ENCODE measurements at places on chromosomes 5 and 9.
A peak's percentile ranks its signal among the peaks of the same experiment; 100 is the strongest.

GRCh38 chr5:69516769-69517168 lies 24.2 kb downstream of the OCLN start:
- DNase-seq = no peak

DNA sequence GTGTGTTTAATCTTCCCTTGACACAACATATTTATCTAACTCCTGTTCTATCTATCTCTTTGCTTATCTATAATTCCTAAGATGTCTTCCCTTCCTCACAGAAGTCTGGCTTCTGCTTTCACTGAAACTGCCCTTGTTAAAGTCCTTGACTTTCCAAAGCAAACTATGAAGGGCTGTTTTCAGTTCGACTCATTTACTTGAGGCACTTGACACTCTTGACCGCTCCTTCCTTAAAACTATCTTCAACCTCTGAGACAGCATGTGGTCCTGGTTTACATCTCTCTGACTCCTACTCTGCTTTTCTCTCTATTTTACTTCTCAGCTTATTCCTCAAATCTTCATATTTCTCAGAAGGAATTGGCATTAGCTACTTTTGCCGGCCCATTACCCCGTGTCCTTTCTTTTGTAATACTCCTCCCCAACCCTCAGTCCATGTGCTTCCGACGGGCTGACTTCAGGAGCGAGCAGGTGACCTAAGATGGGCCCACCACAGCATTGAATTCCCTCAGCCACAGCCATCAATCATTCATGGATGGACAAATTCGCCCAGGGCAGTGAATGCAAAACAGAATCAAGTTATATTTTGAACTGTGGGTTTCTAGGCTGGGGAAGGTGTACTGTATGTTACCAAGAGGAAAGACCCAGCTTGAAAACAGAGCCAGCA lies 1089.2 kb downstream of the PTPRD start:
- DNase-seq = no peak

DNA sequence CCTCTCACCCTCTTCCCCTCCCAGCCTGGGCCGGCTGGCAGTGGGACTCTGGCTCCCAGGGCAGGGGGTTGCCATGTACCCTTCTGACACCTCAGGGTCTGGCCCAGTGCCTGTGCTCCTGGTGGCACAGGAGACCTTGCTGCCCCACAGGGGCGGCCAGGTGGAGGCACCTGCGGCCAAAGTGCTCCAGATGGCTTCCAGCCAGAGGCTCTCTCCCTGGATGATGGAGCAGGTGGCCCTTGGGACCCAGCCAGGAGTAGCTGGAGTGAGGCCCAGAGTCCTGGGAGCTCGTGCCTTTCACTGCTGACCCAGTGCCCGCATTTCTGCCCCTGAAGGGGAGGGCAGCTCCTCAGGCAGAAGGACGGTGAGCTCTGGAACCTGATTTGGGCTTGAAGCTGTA lies 87.3 kb downstream of the NTNG2 start:
- DNase-seq = no peak

GRCh38 chr5:17445185-17445584 lies 52.8 kb upstream of the TAF11L2 start:
- no peak for DNase-seq

DNA sequence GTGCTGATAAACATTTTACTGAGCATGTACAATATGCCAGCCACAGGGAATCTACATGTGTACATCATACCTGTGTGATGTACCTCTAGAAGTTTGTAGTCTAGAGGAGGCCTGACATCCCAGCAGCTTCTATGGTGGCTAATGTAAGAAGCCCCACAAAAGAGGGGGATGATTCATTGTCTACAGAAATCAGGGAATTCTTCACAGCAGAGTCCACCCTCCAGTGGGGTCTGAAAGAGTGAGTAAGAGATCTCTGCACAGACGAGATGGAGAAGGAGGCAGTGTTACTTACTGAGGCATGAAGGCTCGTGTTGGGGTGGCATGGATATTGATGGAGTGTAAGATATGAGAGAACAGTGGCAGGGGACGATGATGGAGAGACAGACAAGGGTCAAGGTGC lies 103.0 kb downstream of the NTRK2 start:
- no peak for DNase-seq

- DNase-seq = no peak
Observed at GRCh38 chr9:135993765-135994500, 32.8 kb upstream of the UBAC1 start.

GRCh38 chr5:77306531-77306930 lies 96.1 kb downstream of the PDE8B start:
- no peak for DNase-seq

GRCh38 chr9:126050605-126050990 lies 276.0 kb upstream of the MVB12B start:
- DNase-seq = no peak

DNA sequence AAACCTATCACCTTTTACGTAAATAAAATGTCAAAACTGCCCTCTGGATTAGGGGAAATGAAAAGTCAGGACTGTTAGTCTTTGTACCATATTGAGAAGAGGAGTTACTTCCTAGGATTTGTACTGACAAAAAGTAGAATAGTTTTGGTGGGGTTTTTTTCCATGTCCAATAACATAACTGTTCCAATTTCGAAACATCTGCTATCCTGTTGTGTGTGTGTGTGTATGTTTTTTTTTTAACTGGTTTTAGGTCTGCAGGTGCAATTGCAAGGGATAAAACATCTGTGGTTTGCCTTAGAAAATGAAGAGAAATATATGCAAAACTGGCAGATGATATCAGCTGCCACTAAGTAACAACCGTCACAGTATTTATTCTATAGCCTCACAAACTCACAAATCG lies 506.8 kb downstream of the NFIB start:
- DNase-seq = no peak

DNA sequence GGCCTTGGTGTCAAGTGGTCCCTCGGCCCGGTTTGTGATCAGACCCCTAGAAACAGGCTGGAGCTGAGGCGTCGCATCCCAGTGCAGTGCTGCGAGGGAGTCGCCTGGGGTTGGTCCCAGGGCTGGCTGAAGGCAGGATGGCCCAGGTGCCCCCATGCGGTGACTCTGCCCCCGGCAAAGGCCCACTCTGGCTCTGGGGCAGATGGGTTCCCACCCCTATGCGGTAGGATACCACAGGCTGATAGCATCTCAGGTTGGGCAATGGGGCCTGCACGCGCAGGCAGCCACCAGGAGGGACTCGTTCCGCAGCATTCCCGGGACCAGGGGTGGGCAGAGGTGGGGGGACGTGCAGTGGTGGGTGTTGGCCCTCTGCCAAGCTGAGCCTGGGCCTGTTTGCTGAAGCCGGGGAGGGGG lies 86.0 kb downstream of the RXRA start:
- no peak for DNase-seq

GRCh38 chr9:65458465-65458864 lies 173.5 kb upstream of the FOXD4L5 start:
- DNase-seq = no peak

GRCh38 chr9:129284607-129285291 lies 106.7 kb upstream of the IER5L start:
- DNase-seq = no peak

DNA sequence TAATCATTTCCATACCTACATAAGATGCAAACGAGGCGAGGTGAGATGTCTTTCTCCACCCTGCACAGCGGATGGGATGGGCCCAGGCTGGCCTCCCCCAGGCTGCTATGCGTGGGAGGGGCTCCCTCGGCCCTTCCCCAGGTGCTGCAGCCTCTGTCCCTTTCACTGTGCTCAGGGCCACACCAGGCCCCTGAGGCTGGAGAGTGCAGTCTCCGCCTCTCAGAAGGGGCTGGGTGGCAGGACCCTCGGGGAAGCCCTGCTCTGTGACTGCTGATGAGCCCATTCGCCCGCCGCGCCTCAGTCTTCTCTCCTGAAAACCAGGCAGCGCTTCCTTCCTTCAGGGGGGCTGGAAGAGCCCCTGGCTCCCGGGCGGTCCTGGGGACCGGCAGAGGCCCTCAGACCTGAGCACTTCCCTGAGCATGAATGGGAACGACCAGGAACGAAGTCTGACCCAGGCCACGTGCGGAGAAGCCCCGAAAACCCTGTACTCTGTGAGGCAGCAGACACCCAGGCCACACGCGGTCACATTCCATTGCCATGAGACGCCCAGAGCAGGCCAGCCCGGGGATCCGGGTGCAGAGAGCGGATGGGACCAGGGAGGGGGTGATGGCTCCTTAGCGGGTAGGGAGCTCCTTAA lies 21.9 kb upstream of the NOTCH1 start:
- no peak for DNase-seq

- no peak for DNase-seq
Observed at GRCh38 chr5:151679421-151680155, 7.1 kb downstream of the SPARC start.

DNA sequence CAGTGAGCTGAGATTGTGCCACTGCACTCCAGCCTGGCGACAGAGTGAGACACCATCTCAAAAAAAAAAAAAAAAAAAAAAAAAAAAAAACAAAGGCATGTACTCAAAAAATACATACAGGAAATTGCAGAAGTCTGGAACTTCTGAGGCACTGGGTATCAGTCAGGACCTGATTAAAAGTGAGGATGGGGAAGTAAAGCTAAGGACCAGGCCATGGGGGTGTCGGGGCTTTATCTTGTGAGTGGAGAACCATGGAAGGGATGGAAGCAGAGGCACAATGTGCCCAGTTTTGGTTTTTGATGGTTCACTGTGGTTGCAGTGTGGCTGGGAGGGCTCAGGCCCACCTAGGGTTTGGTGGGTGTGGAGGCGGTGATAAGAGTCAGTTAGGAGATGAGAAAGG lies 212.7 kb upstream of the PIK3R1 start:
- DNase-seq = no peak

- no peak for DNase-seq
Observed at GRCh38 chr5:146818822-146819221, 59.7 kb downstream of the PPP2R2B start.

DNA sequence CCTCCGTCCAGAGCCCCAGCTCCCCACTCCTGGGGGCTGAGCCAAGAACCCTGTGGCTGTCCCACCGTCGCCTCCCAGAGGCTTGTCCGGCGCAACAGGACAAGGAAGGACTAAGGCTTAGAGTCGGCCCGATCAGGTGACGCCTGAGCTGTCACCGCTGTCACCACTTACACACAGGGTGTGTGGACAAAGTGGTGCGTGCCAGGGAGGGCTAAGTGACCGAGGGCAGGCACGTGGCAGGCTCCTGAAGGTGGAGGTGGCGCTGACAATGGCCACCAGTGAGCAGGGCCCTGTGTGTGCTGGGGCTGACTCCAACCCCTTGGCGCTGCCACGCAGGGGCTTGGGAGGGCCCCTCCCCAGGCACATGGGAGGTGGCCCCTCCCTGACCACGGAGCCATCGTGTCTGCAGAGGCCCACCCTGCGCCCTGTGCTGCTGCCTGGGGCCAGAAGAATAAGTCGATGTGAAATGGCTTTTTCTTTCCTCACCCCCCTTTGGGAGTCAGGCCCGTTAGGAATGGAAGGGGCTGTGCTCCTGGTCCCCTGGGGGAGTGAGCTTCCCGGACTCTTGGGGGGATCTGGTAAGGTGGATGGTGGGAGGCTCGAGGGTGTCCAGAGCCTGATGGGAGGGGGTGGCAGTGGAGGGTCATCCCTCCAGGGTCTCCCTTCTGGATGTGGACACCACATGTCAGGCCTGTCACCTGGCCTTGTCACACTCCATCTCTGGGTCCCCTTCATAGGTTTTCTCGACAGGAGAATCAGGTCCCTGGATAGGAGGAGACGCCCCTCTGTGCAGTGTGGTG lies 2.6 kb upstream of the GPSM1 start:
- no peak for DNase-seq

DNA sequence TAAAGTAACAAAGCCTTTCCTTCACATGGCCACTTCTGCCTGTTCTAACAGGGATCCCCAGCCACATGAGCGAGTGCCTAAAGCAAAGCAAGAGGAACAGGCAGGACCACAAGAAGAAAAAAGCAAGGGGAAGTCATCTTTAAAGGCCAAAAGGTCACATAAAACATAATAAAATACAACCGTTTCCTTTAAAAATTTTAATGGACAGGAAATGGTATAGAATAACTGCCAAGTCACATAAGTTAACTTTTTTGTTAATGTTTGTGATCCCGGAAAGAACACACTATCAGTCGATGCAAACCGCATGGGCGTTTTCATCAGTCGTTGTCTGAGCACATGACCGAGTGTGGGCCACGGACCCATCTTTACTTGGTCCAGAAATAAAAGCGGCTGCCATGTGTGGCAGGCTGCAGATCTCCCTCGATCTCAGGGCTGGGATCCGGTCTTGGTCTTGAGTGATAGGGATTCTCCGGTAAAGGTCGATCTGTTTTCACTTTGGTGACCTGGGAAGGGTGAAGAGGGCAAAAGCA lies 15.6 kb downstream of the NDUFA8 start:
- no peak for DNase-seq

GRCh38 chr5:133267601-133268000 lies 215.8 kb downstream of the HSPA4 start:
- no peak for DNase-seq

DNA sequence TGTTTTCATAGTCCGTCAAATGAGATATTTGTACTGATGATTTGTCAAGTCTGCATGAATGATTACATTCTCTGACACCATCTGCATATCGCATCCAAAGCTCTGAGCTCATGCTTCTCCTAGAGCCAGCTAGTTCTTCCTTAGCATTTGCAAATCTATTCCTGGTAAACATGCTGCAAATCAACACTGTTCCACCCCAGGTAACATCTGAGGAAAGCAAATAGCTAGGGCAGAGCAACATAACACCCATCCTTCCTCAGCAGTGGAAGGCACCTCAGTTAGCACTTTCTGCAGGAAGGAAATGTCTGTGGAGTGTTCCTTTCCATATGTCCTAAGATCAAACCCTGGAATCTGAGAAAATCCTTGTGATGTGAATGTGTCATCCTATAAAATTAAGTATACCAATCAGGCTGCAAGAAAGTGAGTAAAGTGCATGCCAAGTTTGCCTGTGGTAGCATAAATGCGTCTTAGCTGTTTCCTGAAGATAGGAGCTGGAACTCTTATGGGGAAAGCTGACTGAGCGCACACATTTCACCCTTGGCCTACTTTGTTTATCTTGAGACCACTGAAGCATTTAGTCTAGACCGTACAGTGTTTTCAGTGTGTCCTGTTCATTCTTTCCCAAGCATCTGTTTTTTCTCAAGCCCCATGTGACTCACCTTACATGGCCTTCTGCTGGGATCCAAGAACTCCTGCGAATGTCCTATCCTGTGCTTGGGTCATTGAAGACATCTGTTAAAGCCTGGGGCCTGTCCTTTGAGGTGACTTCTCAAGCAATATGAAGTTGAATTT lies 50.9 kb upstream of the STARD4 start:
- DNase-seq = peak; percentile 21

- DNase-seq = no peak
Observed at GRCh38 chr5:45038366-45038987, 229.7 kb downstream of the MRPS30 start.

GRCh38 chr5:179287071-179287470 lies 58.2 kb downstream of the ADAMTS2 start:
- no peak for DNase-seq
